T47D (cell line): ENCODE measurements at places on chromosomes 4 and X.

GRCh38 chr4:48223633-48224295 lies 45.9 kb downstream of the TEC start:
- DNase-seq = no peak

DNA sequence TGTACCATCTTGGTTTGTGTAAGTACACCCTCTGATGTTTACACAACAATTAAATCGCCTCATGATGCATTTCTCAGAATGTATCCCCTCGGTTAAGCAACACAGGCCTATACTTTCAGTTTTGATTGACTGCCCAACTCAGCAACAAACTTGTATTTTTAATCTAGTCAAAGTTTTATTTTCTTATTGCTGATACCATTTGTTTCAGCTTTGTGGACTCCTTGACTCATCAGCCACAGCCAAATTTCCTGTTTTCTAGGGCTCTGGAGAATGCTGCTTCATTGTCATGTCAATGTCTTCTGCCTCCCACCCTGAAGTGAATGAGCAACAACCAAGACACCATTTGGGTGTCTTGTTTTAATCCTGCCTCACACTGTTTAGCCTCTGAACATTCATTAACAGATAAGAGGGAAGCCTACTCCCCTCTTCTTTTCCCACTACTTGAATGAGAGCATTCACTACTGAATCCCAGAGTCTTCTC lies 14.0 kb downstream of the BBS12 start:
- no peak for DNase-seq

DNA sequence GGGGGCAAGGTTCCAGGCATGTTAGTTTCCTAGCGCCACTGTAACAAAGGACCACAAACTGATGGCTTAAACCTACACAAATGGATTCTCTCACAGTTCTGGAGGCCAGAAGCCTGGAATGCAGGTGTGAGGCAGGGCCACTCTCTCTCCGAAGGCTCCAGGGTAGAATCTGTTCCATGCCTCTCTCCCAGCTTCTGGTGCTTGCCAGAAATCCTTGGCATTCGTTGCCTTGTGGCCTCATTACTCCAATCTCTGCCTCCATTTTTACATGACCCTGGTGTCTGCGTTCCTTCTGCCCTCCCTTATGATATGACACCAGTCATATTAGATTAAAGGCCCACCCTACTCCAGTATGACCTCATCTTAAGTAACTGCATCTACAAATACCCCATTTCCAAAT lies 39.6 kb downstream of the CLDN34 start:
- DNase-seq = no peak

DNA sequence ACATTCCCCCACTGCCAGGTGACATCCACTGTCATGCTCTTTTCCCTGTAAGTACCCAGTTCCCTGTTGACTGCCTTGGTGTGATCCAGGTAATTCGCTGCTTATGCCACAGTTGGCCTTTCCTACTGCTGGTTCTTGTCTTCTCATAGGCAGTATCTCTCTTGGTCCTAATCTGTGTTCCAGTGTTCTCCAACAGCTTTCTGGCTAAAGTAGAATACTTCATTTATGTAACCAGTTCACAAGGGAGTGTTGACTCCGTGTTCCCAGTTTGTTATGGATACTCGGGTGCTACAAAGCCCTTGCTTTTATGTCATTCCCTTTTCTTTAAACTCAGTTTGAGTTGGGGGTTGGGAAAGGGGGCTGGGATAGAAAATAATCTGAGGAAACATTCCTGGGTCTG lies 98.4 kb downstream of the RS1 start:
- no peak for DNase-seq

DNA sequence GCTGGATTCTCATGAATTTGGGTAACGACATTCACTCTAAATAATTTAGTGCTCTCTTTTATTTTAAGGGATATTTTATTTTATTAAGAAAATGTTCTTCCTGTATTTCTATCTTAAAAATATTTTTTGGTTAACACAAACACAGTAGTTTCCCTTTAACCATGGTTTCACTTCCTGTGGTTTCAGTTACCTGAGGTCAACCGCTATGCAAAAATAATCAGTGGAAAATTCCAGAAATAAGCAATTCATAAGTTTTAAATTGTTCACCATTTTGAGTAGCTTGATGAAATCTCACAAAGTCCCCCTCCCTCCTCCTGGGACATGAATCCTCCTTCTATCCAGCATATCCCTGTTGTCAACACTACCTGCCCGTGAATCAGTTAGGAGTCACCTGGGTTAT lies 71.4 kb downstream of the GBA3 start:
- no peak for DNase-seq

DNA sequence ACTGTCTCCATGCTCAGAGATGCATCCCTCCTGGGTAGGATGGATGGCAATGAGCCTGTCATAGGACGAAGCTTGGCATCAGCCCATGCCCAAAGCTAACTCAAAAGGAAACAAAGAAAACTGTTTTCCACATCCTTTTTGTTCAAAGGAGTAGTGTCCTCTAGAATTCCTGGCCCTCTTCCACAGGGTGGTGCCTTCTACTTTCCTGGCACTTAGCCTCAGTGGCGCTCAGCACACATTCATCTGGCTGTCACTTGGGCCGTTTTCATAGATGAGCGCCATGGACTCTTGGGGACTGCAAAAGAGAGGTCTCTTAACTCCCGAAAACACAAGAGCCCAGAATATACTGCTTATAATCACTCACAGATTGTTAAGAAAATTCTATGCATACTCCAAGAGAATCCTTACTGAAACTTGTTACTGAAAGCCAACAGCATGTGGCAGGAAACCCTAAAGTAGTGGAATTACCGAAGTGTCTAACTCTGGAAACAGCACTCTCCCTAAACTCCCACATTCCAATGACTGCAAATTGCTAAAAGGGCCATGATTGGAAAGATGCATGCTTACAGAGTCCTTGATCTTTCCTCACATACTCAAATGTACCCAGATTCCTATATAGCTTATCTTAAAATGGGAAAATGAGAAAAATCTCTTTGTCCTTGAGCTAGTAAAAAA lies 110.0 kb downstream of the HS6ST2 start:
- no peak for DNase-seq

- DNase-seq = no peak
These were observed 28.5 kb upstream of the PRRG1 start for GRCh38 chrX:37320541-37321203.

DNA sequence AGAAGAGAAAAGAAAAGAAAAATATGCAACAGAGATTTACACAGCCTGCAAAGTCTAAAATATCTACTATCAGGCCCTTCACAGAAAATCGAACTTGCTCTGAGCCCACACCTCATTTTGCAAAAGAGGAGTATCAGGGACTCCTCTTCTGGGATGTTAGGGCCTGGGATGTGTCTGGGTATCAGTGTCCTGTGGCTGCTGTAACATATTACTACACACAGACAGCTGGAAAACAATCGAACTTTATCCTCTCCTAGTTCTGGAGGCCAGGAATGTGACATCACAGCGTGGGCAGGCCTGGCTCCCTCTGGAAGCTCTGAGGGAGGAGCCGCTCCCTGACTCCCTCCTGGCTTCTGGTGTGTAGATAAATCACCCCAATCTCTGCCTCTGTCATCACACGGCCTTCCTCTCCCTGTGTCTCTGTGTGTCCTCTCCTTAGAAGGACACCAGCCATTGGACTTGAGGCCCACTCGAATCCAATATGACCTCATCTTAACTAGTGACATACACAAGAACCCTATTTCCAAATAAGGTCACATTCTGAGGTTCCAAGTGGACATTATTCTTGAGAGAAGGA lies 52.9 kb downstream of the PPP2R2C start:
- DNase-seq = no peak
